Retina (tissue), 1 donor: ENCODE measurements at places on chromosomes 16 and 17.

GRCh38 chr17:77836557-77837041 is 121.9 kb upstream of the TNRC6C start:
- DNase-seq, result no peak

GRCh38 chr16:16148755-16149154 is 74.5 kb downstream of the ABCC6 start:
- no peak for DNase-seq

DNA sequence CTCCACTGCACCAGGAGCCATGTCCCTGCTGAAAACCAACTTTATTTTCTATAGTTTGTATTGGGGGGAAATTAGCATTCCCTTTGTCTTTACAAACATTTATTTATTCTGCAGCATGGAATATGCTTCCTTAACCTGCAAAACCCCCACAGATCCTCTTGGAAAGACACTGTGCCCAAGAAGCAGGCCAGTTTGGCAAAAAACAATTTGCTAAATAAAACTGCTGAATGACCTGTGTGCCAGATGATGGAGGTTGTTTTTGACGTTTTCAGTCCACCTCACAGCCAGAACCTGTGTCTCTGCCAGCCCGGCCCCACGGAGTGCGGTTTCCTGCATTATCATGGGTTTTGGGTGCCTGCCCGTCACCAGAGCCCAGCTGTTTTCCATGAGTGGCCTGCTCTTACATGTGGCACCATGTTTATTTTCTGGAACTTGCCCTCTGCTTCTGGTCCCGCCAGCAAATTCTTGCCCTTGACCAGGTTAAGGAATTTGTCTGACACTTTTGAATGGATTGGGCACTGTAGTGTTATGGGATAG is 26.4 kb downstream of the ORC6 start:
- no peak for DNase-seq

DNA sequence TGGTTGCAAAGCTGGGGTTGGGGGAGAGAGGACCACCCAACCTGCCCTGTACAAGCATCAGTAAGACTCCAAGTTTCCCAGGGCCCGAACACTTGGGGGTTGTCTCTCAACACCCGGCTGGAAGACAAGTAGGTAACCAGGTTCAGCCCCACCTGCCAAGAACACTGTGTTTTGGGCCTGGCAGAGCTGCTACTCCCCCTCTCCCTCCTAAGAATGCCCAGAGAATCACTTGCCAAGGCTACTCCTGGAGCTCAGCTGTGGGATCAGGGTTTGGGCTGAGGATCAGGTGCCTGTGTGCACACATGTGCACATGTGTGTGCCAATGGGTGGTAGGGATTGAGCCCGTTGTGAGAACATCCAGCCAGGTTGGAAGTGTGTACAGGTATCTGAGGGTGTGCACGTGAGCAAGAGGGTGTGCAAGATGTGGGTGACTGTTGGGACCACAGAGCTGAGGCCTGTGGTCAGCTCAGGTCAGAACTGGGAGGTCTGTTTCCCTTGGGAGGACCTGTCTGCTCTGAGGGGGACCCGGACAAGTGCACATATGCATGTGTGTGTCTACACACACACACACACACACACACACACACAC is 2.3 kb downstream of the HSD11B2 start:
- no peak for DNase-seq

DNA sequence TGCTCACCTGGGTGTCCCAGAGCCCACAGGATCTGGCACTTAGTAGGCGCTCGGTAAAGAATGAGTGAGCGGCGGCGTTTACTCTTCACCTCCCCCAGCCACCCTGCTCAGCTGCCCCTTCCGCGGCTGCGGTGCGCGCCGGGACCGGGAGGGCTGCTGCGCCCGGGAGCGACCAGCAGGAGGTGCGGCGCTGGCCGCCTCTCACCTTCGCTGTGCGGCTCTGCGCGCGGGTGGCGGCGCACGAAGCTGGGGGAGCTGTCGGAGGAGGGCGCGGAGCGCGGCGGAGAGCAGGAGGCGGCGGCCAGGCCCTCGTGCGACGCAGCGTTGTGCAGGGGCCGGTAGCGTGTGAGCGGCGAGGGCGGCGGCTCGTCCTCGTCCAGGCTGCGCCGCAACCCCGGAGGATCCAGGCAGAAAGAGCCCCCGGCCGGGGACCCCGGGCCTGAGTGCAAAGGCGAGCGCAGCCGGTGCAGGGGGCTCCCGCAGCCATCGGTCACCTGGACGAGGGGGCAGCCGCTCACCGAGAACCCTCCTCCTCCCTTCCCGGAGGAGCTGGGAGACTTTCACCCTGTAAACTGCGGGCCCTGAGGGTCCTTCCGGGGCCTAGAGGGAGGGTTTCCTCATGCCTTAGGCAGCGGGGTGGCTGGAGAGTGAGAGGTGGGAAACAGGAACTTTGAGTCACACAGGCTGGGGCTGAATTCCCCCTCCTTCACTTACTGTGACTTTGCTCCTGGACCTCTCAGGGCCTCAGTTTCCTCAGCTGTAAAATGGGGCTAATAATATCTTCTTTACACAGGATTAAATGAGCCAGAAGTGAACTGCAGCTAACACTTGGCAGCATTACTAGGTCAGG is 12.5 kb downstream of the SAMD14 start:
- DNase-seq, result peak; percentile 80

DNA sequence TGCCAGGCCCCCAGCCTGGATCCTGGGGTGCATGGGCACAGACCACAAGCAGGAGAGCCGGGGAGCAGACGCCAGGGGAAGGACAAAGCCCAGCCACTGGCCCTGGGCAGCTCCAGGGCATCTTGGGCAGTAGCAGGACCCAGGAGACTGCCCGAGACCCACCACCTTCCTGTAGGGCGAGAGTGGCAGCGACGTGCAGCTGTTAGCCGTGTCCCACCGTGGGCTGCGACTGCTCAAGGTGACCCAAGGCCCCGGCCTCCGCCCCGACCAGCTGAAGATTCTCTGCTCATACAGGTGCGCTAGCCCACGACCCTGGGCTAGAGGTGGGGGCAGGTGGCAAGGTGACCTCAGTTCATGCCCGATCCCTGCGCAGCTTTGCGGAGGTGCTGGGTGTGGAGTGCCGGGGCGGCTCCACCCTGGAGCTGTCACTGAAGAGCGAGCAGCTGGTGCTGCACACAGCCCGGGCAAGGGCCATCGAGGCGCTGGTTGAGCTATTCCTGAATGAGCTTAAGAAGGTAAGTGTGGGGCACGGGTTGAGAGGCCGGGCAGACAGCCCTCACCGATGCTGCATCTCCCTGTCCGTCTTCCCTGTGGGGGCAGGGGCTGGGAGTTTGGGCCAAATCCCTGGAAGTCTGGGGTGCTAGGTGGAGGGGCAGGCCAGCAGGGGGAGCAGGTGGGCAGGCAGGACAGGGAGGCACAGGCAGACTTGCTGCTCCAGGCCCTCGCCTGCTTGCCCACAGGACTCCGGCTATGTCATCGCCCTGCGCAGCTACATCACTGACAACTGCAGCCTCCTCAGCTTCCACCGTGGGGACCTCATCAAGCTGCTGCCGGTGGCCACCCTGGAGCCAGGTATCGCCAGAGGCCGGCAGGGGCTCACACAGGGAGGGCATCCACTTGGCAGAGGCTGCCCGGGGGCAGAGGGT is 13.5 kb upstream of the SMIM5 start:
- DNase-seq, result peak; percentile 21

DNA sequence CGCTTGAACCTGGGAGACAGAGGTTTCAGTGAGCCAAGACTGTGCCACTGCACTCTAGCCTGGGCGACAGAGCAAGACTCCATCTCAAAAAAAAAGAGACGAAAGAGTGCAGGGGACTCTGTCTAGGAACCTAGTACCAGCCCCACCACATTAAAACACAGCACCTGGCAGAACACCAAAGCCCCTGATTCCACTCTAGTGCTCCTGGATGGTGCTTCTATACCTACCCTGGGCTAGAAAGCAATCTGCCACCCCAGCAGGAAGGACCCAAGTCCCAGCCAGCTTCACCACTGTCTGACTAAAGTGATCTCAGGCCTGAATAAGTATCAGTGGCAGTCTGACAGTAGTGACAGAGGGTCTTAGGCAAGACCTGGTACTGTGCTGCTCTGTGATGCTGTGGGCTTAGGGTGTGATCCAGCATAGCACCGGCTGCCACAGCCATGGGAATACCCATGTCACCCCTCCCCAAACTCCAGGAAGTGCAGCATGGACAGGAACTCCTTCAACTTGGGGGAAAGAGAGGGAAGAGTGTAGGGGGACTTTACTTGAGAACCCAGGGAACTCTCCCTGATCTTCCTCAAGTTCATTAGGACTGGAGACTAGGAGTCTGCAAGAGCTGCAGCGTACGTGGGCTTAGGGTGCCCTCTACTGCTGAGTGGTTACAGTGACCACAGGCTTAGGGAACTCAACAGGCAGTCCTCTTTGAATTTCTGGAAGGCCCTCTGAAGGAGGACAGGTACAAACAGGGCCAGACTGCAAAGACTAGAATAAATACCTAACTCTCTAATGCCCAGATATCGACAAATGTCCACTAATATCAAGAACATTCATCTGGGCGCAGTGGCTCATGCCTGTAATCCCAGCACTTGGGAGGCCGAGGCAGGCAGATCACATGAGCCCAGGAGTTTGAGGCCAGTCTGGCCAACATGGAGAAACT is 30.0 kb upstream of the RNF43 start:
- peak; percentile 42 for DNase-seq

GRCh38 chr16:29943846-29944799 is 17.8 kb upstream of the TMEM219 start:
- peak; percentile 4 for DNase-seq

GRCh38 chr16:68093816-68094613 is 8.8 kb downstream of the NFATC3 start:
- no peak for DNase-seq
